ENCODE measurements at places on chromosomes 3 and 15.

GRCh38 chr15:58053315-58054153, 12.0 kb downstream of the ALDH1A2 start:
- no peak for DNase-seq

DNA sequence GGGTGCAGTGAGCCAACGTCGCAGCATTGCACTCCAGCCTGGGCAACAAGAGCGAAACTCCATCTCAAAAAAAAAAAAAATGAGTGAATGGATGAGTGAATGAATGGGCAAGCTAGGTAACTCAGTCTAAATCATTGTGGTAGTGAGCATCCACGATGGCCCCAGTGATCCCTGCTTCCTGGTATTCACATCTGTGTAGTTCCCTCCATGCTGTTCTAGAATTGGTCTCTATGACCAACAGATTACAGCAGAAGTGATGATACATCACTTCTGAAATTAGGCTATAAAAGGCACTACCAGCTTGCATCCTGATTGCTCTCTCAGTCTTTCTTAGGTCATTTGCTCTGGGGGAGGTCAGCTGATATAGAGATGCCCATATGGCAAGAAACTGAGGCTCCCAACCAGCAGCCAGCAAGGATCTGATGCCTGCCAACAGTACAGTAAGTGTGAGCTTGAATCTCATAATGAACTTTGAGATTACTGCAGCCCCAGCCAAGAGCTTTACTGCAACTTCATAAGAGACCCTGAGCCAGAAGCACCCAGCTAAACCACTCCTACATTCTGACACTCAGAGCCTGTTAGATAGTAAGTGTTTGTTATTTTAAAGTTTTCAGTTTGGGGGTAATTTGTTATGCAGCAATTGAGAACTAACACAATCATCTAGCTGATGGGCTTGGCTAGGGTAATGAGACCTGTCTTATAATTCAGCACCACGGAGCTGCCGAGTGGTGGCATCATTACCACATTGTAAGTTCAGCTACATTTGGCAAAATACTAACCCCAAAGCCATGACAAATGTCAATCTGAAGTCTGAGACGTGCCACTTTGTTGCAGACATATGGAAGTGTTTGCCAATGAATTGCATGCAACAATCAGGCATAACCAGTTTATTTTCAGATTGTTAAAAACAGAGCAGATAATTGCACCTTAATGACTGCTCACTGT, 53.0 kb downstream of the KLHL6 start:
- DNase-seq, result no peak

GRCh38 chr3:14127516-14128161, 2.8 kb downstream of the TMEM43 start:
- no peak for DNase-seq

GRCh38 chr3:128858167-128858566, 21.3 kb upstream of the ACAD9 start:
- no peak for DNase-seq

- DNase-seq, result no peak
These were observed 11.4 kb upstream of the HDGFL3 start for GRCh38 chr15:83219026-83219425.

GRCh38 chr3:128489927-128490649, 2.9 kb downstream of the GATA2 start:
- no peak for DNase-seq

DNA sequence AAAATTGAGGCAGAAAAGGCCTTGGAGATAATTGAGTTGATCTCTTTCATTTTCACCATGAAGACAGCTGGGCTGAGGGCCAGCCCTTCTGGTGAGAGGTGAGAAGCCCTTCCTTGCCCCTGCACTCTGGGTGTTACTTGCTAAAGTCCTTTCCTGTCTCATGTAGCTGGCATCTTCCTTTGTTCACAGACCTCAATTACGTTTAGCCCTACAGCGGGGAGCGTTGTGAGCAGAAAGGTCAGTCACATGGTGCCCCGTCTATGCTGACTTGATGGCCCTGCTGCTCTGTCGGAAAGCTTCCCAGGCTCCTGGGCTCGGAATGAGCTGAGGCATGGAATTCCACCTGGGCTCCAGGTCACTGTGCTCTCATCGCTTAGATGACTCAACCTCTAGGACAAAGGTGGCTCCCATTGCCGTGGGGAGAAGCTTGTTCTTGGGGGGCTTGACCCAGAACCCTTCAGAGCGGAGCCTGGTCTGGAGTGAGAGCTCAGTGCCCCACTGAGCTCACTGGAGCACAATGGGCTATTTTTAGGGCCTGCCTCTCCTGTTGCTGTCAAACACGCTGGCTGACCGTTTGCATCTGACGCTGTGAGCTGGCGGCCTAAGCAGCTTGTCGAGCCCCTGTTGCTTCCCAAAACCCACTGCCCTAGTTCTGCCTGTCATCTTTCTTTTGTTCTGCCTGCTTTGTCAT, 47.0 kb downstream of the RPLP1 start:
- DNase-seq, result no peak

GRCh38 chr3:72383883-72384282, 464.4 kb downstream of the SHQ1 start:
- DNase-seq, result no peak

DNA sequence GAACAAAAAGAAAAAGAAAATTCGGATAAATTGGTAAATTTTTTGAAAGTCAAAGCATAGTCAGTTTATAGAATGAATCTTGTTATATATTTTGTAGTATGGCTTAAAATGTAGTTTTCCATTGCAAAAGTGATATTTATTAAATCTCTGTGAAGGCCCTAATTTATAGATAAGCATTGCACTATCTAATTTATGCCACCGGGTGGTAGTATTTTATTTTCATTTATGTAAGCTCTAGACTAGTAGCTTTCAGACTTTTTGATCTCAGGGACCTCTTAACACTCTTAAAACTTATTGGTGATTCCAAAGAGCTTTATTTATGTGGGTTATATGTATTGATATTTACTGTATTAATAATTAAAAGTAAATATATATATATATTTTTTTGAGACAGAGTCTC, 133.9 kb upstream of the LRRFIP2 start:
- DNase-seq, result no peak

- DNase-seq, result no peak
These were observed 8.3 kb downstream of the MUC4 start for GRCh38 chr3:195803289-195803908.

- no peak for DNase-seq
These were observed 126.0 kb upstream of the PRR20G start for GRCh38 chr3:127413871-127414270.

- no peak for DNase-seq
These were observed 521.1 kb downstream of the NR2F2 start for GRCh38 chr15:96851613-96852012.

All from stimulated activated CD8-positive, alpha-beta memory T cell treated with anti-CD3 and anti-CD28 coated beads, Interleukin-7, amount 100 ng/mL, for 48 hours (primary cell).